Stimulated activated naive CD4-positive, alpha-beta T cell (primary cell): ENCODE measurements at places on chromosomes 11 and 22.
A peak's percentile ranks its signal among the peaks of the same experiment; 100 is the strongest.

- no peak for DNase-seq
Measured at GRCh38 chr11:84799112-84799511, 828.0 kb downstream of the DLG2 start.

GRCh38 chr11:69304686-69305085, 10.7 kb downstream of the MYEOV start:
- DNase-seq: no peak

DNA sequence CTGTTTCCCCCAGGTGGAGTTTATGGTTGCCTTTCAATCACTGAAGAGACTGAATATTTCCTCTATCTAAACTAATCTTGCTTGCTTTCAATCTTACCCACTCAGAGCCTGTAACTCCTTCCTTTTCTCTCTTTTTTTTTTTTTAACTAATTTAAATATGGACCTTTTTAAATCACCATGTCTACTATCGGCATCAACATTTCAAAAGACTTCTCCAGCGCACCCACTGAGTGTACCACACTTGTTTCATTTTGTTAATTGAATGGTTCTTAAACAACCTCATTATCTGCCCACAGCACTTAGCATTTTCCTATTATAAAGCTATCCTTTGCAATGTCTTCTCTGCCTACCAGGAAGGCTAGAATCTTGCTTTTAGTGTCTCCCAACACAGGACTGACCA, 1212.5 kb downstream of the LRRC4C start:
- no peak for DNase-seq

DNA sequence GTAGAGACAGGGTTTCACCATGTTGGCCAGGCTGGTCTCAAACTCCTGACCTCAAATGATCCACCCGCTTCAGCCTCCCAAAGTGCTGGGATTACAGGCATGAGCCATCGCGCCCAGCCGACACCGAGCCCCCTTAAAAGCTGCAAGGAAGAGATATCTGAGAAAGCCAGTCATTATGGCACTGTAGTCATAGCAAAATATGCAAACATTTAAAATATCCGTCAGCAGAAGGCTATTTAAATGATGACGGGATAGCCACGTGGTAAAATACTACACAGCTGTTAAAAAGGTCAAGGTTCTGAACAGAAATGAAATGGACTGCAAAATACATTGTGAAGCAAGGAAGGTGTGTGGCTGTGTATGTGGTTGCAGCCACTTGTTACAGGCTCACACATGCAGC, 6.4 kb upstream of the CCDC88B start:
- DNase-seq: no peak

DNA sequence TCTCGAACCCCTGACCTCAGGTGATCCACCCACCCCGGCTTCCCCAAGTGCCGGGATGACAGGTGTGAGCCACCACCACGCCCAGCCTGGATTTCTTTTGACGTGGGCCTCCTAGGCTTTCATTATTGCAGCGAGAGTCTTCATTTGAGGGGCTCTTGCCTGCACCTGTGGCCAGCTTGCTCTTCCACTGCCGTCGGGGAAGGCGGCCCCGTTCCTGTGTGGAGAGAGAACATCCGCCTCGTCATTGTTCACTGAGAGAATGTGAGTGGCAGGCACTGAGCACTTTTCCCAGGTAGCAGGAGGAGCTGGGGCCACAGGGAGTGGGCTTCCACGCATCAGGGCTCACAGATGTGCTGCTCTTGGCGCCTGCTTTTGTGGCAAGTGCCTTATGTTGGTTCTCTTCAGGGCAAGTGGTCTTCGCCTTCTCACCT, 365.0 kb downstream of the TBC1D22A start:
- DNase-seq: no peak

DNA sequence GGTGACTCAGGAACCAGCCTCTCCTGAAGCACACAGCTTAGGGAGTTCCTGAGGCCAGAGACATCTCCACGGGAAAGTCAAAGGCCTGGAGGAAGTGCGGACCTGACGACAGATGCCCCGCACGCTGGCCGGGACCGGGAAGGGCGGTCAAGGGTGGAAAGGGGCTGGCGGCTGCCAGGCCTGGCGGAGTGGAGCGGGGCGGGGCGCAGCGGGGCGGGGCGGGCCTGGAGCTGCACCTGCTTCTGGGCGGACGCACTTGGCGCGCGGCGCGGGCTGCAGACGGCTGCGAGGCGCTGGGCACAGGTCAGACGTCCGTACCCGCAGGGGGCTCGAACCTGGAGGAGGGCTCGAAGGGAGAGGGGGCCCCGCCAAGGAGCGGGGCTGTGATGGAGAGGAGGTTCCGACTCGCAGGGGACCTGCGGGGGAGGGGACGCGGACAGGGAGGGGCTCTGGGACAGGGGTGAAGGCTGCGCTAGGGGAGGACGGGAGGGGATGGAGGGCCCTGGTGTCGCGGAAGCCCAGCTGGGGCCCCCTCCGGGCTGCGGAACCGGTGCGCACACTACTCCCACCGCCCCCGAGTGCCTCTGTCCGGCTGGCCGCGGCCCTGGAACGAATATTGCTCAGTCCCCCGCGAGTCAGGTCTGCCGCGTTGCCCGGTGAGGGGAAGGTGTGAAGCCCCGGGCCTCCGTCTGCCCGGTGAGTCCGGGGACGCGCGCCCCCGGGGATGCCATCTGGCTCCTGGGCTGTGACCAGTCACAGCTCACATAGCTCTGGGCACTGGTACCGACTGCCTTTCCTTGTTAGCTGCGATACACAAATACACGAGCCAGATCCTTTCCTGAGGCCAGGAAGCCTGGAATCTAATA, at the start of gene TMEM45B:
TSS of gene TMEM45B (plus strand) at position 253 of the 866 bp plus-strand sequence. CDS start 36,635 bp downstream, outside the sequence.
- DNase-seq: peak; percentile 68

DNA sequence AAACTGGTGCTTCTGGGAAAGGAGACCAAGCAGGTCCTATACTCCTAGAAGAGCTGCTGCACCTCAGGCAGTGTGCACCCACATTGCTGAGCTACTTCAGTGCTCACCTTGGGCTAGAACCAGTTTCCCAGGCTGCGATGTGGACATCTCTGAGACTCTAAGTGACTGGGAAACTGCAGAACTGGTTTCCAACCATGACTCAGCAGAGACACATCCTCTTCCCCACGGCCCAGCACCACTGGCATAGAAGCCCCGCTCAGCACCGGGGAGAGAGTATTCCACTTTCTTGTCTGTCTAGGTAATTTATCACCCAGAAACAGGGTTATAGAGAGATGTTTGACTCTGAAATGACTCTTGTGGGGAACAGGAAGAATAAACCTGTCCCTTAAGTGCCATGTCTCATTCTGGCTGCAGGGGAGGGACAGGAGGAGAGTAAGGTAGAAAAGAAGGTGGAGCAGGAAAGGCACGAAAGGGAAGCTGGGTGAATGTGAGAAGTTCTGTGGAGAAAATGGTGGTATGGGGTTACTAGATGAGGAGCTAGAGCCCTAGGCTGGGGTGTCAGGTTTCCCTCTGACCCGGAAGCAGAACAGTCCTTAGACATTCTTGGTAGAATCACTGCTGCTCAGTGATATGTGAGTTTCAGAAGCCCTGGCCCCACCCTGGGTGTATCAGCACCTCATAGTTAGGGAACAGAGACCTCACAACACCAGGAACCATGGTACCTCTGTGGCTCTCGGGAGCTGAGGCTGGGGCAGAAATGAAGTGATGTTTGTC, 340.4 kb upstream of the NCAM1 start:
- no peak for DNase-seq

GRCh38 chr11:18065572-18065971, 19.5 kb upstream of the TPH1 start:
- no peak for DNase-seq

DNA sequence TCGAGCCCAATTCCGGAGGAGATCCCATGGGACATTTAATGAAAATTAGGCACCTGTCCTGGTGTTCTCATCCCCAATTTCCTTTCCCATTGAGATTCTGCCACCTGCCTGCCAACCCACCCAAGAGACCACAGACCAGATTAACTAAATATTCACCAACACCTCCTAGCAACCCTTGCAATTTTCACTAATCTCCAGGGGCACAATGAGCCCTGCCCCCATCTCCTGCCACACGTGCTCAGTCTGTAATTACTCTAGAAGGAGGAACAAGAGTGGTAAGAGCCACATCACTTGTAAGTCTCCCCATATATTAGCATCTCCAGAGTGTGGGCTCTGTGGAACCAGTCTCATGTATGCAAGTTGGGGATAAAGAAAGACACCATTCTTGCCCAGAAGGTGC, 38.0 kb downstream of the IL18BP start:
- DNase-seq: no peak

- no peak for DNase-seq
Measured at GRCh38 chr11:92707173-92707619, 262.3 kb upstream of the MTNR1B start.

DNA sequence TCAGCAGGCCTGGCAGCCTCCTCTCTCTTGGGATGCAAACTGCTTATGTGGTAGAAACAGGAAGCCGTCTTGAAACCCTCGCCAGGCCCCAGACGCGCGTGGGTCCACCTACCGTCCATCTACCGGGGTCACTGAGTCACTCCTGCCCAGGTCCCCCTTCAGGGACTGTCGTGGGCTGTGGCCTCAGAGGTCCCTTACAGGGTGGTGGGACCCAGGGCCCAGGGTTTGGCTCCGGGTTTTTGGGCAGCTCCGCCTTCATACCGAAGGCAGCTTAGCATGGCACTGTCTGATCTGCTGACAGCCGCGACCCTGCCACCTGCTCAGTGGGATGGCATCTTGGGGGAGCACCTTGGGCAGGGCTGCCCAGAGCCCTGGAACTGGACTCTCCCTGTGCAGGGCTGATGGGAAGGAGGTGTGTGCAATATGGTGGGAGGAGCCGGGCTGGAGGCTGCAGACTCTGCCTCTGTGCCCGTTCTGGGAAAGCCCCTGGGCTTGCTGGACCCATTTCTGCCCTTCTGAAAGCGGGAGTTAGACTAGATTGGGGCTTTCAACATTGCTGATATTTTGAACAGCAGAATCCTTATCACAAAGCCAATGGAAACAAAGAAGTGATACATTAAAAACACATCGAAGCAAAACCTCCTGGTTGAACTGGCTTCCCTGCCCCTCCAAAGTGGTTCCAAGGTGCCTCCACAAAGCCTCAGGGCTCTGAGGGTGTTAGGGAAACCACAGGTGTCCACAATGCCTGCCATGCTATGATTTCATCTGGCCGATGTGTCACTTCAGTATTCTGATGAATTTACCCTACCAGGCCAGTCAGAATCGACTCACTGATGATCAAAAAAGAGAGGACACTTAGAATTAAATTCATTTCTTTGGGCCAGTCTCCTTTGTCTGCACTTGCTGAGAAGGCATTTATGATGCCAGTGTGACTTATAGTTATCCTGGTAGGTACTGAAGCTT, 316.5 kb downstream of the KIRREL3 start:
- no peak for DNase-seq

DNA sequence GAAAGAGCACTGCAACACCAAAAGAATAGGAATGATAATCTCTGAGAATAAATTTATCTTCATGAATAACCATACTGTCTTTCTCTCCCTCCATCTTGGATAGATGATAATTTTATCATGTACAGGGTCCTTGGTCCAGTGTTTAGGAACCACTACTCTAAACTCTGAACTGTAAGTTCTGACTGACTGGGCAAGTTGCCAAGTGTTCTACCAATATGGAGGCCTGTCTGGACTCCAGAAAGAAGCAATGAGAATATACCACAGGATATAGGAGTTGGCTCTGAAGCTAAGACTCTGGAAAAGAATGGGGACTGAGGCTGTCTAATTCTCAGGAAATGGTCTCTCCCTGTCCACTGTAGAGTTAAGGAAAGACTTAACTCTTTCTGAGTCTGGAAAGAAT, 1.5 kb downstream of the FHIP1B start:
- DNase-seq: no peak

DNA sequence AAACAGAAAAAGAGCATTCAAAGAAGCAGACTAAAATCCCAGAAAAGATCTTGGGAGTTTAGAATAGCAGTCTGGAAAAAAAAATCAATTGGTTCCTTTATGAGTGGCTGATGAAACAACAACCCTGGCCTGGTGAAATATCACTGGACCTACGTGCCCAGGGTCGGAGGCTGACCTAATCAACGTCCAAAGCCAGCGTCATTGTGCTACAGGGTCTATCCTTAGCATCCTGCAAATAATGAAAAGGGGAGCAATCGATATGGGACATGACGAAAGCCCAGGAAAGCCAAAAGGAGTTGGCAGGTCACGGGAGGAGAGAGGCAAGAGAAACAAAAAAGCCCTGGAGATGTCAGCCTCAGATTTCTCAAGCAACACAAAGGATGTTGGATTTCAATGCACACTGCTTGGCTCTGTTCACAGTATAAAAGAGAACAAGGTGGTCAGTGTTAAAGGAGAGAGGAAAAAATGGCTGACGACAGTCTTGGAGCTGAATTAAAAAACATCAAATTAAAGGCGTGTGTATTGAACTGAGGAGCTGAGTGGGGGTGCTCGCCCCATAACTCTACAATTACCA, 148.8 kb downstream of the BLID start:
- no peak for DNase-seq

DNA sequence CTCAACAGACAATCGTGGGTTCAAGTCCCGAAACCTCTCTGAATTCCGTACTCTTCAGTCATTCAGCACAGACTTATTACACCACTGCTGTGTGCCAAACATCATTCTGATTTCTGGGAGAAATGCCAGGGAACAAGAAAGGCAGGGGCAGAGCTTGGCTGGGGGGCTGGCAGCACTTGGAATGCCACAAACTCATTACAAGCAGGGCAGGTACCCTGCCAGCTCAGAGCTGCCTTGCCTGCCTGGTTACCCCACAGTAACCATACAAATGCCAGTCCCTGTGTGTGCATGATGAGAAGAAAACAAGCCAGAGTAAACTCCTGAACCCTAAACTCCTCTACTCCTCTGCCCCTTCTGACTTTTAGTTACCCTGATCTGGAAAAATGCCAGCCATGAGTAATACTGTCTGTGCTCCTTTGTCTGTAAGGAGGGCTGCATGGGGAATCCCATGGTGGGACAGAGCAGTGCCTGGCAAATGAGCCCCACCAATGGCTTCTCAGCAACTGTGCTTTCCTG, 6.9 kb upstream of the RAD9A start:
- no peak for DNase-seq

- DNase-seq: no peak
Measured at GRCh38 chr11:115886422-115886733, 382.2 kb upstream of the CADM1 start.

DNA sequence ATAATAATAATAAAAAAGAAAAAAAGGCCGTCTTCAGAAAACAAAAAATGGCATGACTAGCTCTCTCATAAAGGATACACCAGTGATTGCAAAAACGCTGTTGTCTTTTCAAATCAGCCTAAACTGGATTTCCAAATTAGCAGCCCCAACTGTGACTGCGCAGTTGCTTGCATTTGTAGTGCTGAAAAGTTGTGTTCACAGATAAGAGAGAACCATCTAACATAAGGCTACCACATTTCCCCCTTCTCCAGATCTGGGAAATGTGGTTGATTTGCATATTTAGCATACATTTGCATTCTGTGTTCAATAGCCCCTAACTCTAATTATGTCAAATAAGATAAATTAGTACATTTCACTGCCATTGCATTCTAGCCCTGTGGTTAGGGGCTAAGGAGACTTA, 650.7 kb downstream of the OPCML start:
- DNase-seq: no peak

- no peak for DNase-seq
Measured at GRCh38 chr11:84543367-84544159, 1083.6 kb downstream of the DLG2 start.

GRCh38 chr11:68042219-68043028, 3.6 kb downstream of the TCIRG1 start:
- no peak for DNase-seq

- no peak for DNase-seq
Measured at GRCh38 chr11:47108214-47108613, 68.5 kb downstream of the ARFGAP2 start.

GRCh38 chr11:126514061-126514693, 158.7 kb downstream of the ST3GAL4 start:
- DNase-seq: no peak

- DNase-seq: no peak
Measured at GRCh38 chr11:114847306-114847975, 169.1 kb downstream of the NXPE2 start.

- DNase-seq: no peak
Measured at GRCh38 chr11:3087373-3087772, 30.1 kb upstream of the CARS1 start.
